Pons (tissue), 1 donor: ENCODE measurements at places on chromosomes 4 and X.

DNA sequence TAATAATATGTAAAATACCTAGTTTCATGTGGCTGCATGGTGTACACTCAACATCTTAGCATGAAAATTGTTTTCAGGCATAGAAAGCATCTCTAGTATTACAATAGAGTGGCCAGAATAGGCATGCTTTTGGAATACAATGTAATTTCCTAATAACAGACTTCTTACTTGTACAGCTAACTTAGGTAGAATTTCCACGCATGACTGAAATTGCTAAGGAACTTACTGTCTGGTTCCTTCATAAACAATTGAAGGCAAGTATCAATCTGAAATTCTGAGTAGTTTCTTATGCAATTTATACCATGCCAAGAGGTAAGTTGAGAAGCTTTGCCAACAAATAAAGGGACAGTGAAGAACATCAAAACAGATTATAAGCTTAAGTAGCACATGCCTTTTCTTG, 26.7 kb downstream of the SULT1E1 start:
- no peak for DNase-seq

GRCh38 chr4:13980317-13981310, 353.1 kb upstream of the BOD1L1 start:
- peak; percentile 80 for DNase-seq

DNA sequence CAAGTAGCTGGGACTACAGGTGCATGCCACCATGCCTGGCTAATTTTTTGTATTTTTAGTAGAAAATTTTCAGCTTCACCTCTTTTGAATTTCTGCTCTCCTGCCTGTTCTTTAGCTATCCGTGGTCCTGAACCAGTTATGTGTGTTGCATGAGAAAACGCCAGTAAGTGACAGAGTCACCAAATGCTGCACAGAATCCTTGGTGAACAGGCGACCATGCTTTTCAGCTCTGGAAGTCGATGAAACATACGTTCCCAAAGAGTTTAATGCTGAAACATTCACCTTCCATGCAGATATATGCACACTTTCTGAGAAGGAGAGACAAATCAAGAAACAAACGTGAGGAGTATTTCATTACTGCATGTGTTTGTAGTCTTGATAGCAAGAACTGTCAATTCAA, 13.9 kb downstream of the ALB start:
- no peak for DNase-seq

DNA sequence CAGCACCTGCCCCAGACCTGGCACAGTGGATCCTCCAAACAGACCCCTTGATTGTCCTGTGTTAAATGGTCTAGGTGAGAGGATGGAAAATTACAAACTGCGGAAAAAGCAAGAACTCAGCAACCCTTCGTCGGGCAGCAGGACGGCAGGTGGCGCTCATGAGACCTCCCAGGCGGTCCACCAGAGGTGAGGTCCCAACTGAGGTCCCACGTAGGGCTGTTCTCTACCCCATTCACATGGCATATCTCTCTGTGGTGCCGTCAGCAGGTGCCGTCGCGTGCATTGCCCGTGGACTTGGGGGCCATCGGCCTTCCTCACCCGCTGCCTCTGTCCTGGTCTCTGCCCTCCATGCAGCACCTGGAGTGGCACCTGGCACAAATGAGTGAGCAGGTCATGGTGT, 88.2 kb downstream of the CRMP1 start:
- DNase-seq = no peak

DNA sequence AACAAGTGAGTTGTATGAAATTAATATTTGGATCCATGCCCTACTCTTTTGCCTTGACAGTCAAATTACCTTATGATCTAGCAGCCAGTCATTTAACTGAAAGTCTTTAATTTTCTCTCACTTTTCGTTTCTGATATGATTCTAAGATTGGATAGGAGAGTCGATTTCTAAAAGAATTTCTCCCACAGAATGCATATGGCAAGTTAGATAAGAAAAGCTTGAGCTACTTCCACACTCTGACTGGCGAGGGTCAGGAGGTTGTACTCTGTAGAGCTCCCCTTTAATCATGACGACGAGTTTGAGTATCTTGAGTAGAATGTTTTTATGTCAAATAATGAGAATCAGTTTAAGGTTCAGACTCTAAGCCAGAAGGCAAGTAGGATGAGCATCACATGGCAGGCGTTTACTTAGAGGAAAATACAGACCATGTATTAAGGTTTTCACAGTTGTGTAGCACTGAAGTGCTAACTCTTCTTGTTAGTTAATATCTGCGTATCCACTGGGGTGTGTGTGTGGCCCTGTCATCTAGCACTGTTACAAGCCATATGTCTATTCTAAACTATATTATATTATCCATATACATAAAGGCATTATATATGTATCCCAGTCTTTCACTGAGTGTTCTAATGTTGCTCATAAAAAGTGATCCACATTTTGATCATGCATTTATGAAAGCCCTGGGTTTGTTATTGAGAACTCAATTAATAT, 37.8 kb downstream of the LRP2BP start:
- no peak for DNase-seq

GRCh38 chr4:176979416-176979815, 186.7 kb upstream of the VEGFC start:
- DNase-seq = no peak

- DNase-seq = no peak
Measured at GRCh38 chrX:133749370-133749769, 236.0 kb downstream of the GPC3 start.

DNA sequence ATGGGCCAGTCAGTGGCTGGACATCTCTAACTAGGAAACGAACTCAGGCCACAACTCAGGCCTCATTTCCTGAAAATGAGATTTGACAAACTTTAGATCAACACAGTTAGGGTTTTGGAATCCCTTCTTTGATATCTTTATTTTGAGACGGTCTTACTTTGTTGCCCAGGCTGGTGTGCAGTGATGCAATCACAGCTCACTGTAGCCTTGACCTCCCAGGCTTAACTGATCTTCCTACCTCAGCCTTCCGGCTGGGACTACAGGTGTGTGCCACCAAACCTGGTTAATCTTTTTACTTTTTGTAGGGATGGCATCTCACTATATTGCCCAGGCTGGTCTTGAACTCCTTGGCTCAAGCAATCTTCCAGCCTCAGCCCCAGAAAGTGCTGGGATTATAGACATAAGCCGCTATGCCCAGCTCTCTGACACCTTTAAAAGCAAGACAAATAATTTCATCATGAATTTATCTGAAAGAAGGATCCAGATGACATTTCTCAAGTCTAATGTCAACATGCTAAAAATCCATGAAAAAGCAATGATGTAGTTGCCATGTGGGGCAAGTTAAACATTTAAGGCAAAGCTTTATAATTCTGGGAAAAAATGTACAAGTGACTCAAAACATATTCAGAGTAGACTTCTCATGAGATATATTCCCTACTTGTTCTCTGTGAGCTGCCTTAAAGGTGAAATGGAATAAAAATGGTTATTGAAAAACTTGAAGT, 89.1 kb upstream of the CBR4 start:
- DNase-seq = no peak

DNA sequence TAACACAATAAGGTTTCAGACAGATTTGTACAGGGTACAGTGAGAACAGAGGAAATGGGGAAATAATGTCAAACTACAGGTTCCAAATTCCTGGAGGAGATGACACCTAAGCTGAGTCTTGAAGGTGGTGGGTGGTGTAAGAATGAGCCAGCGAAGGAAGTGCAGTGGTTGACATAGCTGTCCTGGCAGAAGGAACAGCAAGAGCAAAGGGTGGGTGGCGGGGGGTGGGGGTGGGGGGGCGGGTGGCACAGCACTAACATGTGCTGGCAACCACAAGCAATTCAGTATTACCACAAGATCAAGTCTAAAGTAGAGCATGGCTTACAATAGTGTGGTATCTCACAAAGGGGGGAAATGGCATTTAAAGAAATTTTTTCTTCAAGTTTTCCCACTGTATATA, 13.1 kb upstream of the G3BP2 start:
- DNase-seq = no peak

GRCh38 chr4:108120789-108121188, 47.9 kb downstream of the LEF1 start:
- no peak for DNase-seq

GRCh38 chrX:77527233-77528001, 80.2 kb downstream of the FGF16 start:
- no peak for DNase-seq

GRCh38 chrX:22969411-22969810, 30.3 kb upstream of the DDX53 start:
- DNase-seq = no peak

DNA sequence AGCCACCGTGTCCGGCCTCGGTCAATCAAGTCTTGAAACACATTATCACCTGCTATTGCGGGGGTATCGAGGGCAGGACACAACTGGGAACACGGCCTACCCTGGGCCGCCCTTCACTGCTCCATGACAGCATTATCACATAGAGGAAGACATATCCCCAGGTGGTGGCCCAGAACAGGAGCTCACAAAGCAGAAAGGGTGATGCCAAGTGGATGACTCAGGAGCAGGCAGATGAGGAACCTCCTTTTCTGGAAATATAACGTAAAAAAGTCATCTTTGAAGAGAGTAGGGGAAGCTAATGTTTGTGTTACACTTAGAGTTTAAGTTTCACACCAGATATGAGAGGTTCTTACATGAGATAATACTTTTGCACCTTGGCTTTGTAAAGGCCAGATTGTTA, 5.3 kb upstream of the SUPT20HL1 start:
- no peak for DNase-seq

GRCh38 chrX:11111947-11112346, 815 bp downstream of the HCCS start:
- DNase-seq = no peak

- DNase-seq = no peak
Measured at GRCh38 chr4:179692222-179692621, 2250.0 kb upstream of the AGA start.

GRCh38 chr4:182643801-182644682, 273.1 kb downstream of the DCTD start:
- DNase-seq = no peak

DNA sequence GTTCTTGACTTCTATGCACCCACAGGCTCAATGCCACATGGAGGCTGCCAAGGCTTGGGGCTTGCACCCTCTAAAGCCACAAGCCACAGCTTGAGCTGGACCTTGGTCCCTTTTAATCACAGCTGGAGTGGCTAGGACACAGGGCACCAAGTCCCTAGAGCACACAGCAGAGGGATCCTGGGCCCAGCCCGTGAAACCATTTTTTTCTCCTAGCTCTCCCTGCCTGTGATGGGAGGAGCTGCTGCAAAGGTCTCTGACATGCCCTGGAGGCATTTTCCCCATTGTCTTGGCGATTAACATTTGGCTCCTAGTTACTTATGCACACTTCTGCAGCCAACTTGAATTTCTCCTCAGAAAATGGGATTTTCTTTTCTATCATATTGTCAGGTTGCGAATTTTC, 410.9 kb downstream of the GRID2 start:
- no peak for DNase-seq

- DNase-seq = no peak
Measured at GRCh38 chr4:10697086-10697485, 12.5 kb upstream of the CLNK start.

DNA sequence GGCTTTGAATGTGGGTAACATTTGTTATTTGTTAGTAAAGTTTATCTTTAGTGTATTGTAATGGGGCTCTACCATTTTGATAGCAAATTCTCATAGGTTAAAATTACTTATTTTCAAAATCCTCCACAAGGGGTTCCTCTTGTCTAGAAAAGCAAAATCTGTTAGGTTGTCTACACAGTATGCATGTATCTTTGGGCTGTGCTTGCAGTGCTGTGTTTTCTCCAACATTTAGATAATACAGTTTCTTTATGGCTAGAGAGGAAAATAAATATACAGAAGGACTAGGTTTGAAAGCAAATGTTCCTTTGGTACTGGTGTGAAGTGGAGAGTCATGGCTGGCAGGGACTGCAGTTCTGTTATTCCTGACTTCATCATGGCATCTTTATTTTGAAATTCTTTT, 40.3 kb downstream of the POLR2B start:
- DNase-seq = no peak

- DNase-seq = no peak
Measured at GRCh38 chr4:48195853-48196252, 61.8 kb upstream of the TXK start.

GRCh38 chr4:20109391-20109790, 142.3 kb upstream of the SLIT2 start:
- peak; percentile 14 for DNase-seq

GRCh38 chr4:7769396-7770223, 170.1 kb downstream of the AFAP1 start:
- DNase-seq = no peak

DNA sequence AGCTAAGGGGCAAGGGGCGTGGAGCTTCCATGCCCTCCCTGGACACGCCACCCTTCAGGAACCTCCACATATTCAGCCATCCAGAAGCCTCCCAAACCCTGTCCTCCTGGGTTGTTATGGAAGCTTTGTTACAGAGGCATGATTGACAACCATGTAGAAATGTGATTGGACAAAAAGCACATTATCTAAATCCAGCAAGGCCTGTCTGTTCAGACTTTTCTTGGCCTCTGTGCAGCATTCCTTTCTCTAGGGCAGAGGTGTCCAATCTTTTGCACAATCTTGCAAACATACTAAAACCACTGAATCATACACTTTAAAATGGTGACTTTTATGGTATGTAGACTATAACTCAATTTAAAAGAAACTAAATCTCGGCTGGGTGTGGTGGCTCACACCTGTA, 12.7 kb downstream of the STEEP1 start:
- DNase-seq = no peak

DNA sequence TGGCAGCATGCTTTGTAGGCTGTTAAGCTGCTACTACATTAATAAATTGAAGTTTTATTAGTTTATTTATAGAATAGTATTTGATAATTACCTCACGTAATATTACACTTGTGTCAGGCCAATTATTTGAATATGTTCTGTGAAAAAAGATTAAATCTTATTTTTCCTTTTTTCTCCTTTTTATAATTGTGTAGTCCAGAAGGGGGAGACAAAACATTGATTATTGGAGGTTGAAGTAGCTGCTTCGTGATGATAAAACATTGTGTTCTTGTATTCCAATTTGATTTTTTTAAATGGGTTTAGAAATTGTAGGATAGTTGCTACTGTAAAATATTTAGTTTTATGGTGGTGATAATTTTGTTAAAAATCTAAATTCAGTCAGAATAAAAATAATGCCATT, 85.7 kb downstream of the DIAPH2 start:
- DNase-seq = peak; percentile 22

DNA sequence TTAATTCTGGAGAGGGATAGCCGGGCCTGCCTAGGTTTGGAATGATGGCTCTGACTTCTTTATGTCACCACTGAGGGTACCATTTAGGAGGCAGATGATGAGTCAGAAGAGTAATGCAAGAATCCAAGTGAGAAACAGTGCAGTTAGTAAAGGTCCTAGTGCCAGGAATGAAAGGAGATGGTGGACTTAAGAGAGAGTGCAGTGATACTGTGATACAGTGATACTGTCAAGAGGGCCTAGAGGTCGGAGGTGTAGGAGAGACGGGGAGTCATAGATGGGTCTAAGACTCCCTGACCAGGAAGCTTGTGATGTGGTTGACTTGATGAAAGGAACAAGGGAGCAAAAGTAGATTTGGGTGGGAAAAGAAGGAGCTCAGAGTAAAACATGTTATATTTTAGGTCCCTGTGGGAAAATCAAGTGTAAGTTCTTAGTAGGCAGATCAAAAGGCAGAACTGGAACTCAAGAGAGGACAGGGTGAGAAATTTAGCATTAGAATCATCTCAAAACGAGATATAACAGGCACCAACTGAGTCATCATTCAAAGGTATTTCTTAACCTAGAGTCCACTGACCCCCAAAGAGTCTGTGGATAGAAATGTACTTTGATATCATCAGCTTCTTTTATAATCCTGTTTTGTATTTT, 85.0 kb downstream of the NFKB1 start:
- no peak for DNase-seq
